Stimulated activated naive CD8-positive, alpha-beta T cell treated with anti-CD3 and anti-CD28 coated beads, Interleukin-15, amount 100 ng/mL, for 72 hours (primary cell): ENCODE measurements at places on chromosomes 2 and 18.

GRCh38 chr18:39972521-39972920, 1982.5 kb upstream of the PIK3C3 start:
- no peak for DNase-seq

- DNase-seq = no peak
These were observed 83.1 kb downstream of the CTAGE1 start for GRCh38 chr18:22334567-22334966.

- no peak for DNase-seq
These were observed 3.3 kb upstream of the ZNF532 start for GRCh38 chr18:58861353-58861752.

DNA sequence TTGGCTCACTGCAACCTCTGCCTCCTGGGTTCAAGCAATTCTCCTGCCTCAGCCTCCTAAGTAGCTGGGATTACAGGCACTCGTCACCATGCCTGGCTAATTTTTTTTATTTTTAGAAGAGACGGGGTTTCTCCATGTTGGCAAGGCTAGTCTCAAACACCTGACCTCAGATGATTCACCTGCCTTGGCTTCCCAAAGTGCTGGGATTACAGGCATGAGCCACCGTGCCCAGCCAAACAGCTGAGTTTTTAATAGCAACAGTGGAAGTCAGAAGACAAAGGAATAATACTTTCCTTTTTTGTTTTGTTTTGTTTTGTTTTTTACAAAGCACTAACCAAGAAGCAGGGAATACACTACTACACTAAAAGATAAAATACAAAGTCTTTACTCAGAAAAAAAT, 16.9 kb downstream of the GPR75 start:
- DNase-seq = no peak
